ENCODE measurements at places on chromosomes 4 and X.

GRCh38 chrX:97898798-97899197, 1015.1 kb downstream of the RPA4 start:
- DNase-seq, result no peak

DNA sequence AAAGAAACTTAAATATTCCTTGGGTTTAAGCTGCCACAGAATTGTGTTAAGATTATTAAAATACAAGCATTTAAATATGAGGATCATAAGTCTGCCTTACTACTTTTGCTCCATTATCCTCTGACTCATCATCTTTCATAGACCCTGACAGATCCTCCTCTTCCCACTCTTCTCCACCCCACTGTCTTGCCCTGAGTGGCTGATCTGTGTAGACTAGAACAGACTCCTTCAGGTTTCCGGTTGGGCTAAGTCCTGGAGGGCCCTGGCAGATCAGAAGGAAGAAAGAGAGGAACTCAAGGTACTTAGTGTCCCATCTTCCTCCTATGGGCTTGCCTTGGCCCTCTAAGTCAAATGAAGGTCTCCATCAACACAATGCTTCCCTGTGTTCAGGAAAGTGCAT, 30.7 kb downstream of the PALLD start:
- DNase-seq, result no peak

DNA sequence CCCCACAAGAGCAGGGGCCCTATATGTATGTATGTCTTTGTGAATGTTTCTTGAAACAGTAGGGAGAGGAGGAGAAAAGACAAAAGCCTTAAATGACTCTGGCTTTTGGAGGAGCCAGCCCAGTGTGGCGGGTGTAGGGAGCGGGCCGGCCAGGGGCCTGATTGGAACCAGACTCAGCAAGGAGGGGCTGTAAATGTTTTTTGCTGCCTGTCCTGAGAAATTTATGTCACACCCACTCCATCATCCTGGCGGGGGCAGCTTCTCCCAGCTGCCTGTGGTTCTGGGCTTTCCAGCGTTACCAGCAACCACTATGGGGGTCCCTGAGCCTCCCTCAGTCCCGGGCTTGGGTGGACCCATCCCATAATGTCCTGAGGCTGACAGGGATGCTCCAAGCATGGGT, 130.8 kb downstream of the PJA1 start:
- DNase-seq, result no peak

- no peak for DNase-seq
Measured at GRCh38 chr4:53802500-53802899, 211.2 kb upstream of the LNX1 start.

- DNase-seq, result no peak
Measured at GRCh38 chrX:49233887-49234555, 881 bp upstream of the CACNA1F start.

GRCh38 chrX:9204560-9204959, 170.6 kb upstream of the FAM9B start:
- no peak for DNase-seq

- DNase-seq, result no peak
Measured at GRCh38 chrX:20653070-20653469, 386.4 kb upstream of the RPS6KA3 start.

- no peak for DNase-seq
Measured at GRCh38 chr4:53137468-53137867, 228.4 kb downstream of the SCFD2 start.

DNA sequence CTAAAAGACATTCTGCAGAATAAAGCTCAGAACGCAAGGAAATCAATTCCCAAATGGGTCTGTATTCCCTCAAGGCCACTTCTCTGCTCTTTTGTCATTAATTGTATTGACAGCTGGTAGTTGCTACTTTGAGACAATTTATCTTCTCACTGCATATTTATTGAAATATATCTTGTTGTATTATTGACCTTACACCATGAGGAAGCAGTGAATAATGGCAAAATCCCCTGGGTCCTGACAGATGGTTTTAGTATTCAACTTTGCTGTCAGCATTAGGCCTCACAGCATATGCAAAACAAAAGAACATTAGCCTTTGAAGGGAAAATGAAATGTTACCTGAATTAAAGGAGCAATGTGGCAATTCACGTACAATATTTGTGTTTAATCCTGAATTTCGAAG, 406.1 kb upstream of the TRAM1L1 start:
- no peak for DNase-seq

DNA sequence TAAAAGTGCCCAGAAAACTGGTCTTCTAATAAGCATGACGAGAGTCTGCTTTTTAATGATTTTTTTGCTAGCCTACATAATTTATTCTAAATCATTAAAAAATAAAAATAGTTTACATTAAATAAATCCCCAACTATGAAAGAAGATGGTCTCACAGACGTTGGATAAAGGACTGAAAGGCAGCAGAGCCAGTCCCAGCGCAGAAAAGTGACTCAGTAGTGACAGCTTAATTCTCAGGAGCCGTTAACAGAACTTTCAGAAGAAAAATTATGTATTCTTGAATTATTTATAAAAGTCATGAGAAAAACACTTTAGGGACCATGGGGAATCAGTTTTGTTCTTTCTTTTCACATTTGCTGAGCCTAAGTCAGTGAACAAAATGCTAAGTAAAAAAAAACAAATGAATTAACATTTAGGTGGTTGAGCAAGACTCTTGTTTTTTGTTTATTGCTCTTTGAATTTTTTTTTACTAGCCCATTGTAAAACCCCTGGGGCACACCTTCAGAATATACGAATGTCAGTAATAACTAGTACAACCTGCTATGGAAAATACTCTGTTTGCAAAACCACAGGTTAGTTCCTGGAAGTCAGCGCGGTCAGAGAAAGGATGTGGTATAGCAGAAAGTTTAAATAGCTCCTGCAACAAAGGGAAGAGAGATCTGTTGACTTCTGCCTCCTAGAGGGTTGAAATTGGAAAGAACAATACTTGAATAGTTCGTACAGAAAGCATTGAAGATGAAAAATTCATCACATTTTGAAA, 50.4 kb upstream of the CCDC160 start:
- no peak for DNase-seq

- DNase-seq, result no peak
Measured at GRCh38 chr4:150305995-150306394, 227.8 kb downstream of the DCLK2 start.

GRCh38 chr4:16192057-16192456, 34.2 kb downstream of the TAPT1 start:
- DNase-seq, result no peak

- DNase-seq, result no peak
Measured at GRCh38 chr4:152368001-152368400, 167.9 kb downstream of the FBXW7 start.

DNA sequence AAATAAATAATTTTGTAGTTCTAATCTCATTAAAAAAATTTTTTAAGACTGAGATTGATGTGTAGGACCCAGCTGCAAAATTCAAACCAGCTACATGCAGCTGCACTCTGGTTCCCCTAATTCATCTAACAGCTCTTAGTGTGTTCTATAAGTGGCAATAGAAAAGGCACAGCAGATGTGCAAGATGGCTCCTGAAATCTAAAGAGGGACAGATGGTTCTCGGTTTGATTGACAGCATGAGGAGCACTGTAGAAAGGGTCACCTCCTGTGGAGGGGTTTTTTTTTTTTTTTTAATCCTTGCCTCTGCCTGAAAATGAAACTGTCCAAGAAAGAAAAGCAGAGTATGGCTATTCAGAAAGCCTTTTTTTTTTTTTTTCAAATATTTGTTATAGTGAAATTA, 16.9 kb upstream of the OCIAD1 start:
- no peak for DNase-seq

GRCh38 chr4:128552586-128552907, 257.0 kb upstream of the JADE1 start:
- no peak for DNase-seq

GRCh38 chrX:136588036-136588435, 56.0 kb downstream of the VGLL1 start:
- no peak for DNase-seq

GRCh38 chrX:123425904-123426303, 241.8 kb downstream of the GRIA3 start:
- DNase-seq, result no peak

GRCh38 chr4:59127743-59128142, 2017.6 kb upstream of the IGFBP7 start:
- no peak for DNase-seq

DNA sequence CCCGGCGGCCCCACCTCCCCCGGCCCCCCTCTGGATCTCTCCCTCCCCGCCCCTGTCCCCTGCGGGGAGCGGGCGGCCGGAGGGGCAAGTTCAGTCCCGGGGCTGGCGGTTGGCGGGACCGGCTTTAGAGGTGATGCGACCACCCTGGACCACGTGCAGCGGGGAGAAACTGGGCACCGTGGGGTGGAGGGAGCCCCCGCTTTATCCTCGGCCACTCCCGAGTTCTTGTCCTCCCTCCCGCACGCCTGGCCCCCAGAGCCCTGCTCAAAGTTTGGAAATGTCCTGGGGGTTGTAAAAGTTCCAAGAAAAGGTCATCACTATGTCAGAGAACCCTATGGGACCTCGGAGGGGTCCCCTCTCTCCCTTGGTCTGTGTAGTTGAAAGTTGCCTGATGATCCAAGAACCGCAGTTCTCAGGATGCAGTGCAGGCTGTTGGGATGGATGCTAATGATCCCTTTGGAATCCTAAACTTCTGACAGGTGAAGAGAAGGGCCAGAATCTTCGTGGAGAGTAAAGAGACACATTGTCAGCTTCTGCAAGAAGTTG, 411 bp upstream of the VEGFC start:
- no peak for DNase-seq

DNA sequence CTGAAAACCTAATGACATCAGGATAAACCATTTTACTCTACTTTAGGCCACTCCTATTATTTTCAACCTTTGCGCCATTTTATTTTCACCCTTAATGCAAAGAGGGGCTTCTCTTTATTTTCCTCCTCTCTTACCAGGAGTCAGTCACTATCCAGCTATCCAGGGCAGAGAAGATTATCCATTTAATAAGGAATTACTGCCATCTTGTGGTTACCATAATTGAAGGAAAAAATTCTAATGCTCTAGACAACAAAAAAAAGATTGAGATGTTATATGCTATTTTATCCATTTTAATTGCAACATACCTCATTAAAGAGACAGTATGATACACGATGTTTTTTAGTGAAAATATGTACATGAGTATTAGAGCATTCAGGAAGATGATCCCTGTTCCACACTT, 514.5 kb upstream of the FAM241A start:
- DNase-seq, result no peak

DNA sequence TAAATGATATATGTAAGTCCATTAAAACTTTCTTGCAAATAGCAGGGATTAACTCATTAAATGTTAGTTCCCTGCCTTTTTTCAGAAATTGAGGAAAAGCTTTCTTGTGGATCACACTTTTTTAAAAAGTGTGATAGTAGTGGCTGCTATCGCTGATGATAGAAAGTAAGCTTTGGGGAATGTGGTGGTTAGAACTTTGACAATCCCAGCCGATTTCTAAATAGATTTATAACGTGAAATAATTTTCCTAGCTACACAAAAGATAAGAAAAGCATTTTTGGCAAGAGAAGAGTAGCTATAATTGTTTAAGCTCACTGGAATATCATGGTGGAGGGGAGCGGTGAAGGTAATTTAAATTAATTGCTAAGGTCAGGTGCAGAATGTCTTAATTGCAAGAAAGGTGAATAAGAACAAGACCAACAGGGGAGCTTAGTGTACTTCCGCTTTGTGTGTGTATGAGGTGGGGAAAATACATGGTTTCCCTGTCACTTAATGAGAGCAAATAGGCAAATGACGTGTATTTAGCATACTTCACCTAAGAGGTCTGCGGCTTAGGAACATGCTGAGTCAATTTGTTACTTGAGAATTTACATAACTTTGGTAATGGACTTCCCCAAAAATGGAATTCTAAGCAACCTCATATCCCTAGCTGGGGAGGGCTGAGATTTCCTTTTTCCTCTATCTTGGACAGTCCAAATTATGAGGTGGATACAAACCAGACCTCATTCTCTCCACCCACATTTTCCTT, 11.7 kb upstream of the IL21 start:
- no peak for DNase-seq

DNA sequence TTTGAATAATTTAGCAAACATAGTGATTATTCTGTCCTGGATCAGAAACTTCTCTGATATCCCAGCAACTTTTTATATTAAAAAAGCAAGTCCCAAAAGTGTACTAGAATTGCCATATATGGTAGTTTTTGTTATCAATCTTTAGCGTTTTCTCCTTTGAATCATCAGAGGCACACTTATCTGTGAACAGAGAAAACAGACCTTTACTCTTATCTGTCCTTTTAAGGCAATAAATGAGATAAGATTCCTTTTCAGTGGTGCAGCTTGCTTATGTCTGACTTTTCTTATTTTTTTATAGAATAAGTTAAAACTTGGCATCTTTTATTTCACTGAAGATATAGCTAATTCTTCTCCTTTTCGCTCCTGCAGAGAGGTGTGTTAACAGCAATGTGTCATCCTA, 458.1 kb upstream of the PCDH10 start:
- DNase-seq, result no peak

DNA sequence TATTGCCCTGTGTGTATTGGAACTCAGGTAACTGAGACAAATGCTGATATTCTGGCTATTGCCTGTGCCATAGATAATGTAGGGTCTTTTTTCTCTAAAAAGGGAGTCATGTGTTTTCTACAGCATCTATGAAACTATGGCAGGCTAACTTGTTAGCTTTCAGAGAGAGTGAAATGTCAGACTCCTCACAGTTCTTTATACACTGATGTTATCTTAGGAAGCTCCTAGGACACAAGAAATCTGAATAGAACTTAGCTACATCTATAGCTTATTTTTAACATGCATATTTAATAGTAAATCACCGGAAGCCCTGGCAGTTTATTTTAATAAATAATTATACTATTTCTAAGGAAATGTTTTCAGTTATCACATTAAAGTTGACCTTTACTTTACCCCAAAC, 369.6 kb downstream of the NAF1 start:
- no peak for DNase-seq

- no peak for DNase-seq
Measured at GRCh38 chrX:20132666-20133065, 9.0 kb downstream of the EIF1AX start.

GRCh38 chrX:153583433-153583832, 15.5 kb downstream of the CCNQ start:
- DNase-seq, result no peak

GRCh38 chrX:66016905-66017658, 22.8 kb downstream of the VSIG4 start:
- no peak for DNase-seq

DNA sequence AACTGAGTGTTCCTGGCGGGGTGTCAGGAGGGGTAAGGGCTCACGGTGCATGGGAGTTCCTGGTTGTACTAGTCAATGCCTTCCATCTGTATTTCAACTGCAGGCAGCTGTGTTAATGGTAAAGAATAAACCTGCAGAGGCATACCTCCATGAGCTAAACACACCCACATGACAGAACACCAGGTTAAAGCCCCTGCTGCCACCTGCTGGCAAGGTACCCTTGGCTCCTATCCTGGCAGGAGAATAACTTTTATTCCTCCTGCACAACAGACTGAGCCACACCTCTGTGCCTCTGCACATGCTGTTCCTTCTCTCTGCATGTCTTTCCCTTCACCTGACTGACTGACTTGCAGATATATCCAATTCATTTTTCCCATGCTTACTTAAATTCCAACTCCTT, 11.1 kb downstream of the ITIH6 start:
- no peak for DNase-seq

GRCh38 chr4:33369446-33369845, 2649.3 kb downstream of the PCDH7 start:
- no peak for DNase-seq

- no peak for DNase-seq
Measured at GRCh38 chrX:72107320-72107719, 24.4 kb downstream of the RTL5 start.

All from stimulated activated CD4-positive, alpha-beta T cell treated with anti-CD3 and anti-CD28 coated beads, TNF-alpha, amount 100 ng/mL, for 1 hour (primary cell).